Endothelial cell (in vitro differentiated cells): ENCODE measurements at places on chromosomes 11 and 22.

DNA sequence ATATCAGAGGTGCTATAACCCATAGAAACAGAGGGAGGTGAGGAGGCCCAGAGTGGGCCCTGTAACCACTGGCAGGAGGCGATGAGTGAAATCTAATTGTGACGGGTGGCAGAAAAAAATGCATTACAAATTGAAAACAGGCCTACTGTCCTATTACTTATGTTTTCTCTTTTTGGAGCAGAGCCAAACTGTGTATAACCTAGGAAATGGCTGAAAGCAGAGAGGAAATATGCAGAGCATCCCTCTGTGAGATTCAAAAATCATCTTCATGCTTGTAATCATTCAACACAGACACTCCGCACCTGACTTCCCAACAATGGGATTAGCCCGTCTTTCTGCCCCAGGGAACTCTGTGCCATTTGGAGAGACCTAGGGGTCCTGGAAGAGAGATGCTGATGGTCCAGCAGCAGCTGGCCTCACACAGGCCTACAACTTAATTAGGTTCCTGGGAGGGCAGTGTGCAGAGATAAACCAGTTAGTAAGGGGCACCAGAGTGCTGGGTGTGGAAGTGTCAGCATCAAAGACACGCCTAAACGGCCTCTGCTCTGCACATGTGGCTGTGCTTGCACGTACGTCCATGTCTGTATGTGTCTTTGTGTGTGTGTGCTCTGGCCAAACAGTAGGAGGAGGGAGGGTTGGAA is 41.8 kb downstream of the MAP6 start:
- no peaks in the 10 kb centered on the region for H3K4me1 ChIP-seq
- H3K27me3 ChIP-seq = peaks cover 2% of the 10 kb centered on the region
- no peak overlapping the region for H3K4me3 ChIP-seq
- no peak overlapping the region for H3K27ac ChIP-seq

DNA sequence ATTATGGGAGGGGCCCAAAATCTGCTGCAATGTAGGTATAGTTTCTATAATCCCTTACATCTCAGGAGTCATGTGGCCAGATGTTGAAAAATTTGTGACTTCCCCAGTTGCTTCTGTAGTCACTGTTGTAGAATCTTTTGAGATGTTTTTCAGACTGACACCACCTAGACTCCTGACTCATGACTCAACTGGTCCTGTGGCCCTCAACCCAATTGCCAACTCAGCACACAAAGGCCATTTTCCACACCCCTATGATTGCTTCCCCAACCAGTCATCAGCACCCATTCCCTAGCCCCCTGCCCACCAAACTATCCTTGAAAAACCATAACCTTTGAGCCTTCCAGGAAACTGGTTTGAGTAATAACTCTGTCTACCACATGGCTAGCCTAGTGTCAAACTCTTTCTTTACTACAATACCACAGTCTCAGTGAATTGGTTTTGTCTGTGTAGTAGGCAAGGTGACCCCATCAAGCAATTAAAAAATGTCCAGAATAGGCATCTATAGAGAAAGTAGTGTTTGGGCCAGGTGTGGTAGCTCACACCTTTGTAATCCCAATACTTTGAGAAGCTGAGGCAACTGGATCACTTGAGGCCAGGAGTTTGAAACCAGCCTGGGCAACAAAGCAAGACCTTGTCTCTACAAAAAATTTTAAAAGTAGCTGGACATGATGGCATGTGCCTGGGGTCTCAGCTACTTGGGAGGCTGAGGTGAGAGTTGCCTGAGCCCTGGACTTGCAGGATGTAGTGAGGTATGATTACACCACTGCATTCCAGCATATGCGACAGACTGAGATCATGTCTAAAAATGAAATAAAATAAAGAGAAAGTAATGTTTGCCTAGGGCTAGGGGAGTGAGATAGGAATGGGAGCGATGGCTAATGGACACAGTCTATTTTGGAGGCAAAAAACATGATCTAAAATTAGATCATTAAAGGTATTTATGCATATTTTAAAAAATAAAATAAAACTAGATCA is 24.1 kb upstream of the FEZ1 start:
- peak overlapping the region; percentile 25 for H3K4me3 ChIP-seq
- H3K27ac ChIP-seq = no peak overlapping the region
- no peaks in the 10 kb centered on the region for H3K27me3 ChIP-seq
- peaks cover 9% of the 10 kb centered on the region for H3K4me1 ChIP-seq
- no peak for DNase-seq

- no peak overlapping the region for H3K27ac ChIP-seq
- no peaks in the 10 kb centered on the region for H3K36me3 ChIP-seq
- H3K27me3 ChIP-seq = peaks cover 2% of the 10 kb centered on the region
- H3K4me1 ChIP-seq = peaks cover 20% of the 10 kb centered on the region
These were observed 27.1 kb upstream of the MRGPRX2 start for GRCh38 chr11:19087658-19088057.

DNA sequence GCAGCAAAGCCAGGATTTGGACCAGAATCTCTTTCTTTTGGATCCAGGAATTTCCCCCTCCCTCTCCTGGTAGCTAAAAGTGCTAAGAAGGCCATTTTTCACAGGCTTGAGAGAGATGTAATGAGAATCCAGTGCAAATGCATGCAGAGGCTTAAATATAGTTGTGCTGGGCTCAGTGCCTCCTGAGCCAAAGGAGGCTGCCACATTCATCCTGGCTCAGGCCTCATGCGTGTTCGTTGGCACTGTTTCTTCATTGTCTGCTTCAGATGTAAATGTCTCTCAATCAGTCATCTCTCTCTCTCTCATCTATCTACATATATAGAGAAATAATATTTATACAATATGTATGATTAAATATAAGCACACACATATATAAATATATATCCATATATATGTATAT is 83.6 kb downstream of the INSC start:
- no peak for DNase-seq
- H3K36me3 ChIP-seq = no peaks in the 10 kb centered on the region
- H3K27ac ChIP-seq = peak overlapping the region; percentile 26
- H3K4me1 ChIP-seq = peaks cover 16% of the 10 kb centered on the region

- H3K27ac ChIP-seq = no peak overlapping the region
- no peaks in the 10 kb centered on the region for H3K36me3 ChIP-seq
- H3K4me3 ChIP-seq = no peak overlapping the region
- peaks cover 7% of the 10 kb centered on the region for H3K27me3 ChIP-seq
- no peak for DNase-seq
These were observed 89.1 kb upstream of the RTL6 start for GRCh38 chr22:44586999-44587736.

GRCh38 chr11:116895048-116895757 is 57.8 kb upstream of the APOA1 start:
- H3K27me3 ChIP-seq = no peaks in the 10 kb centered on the region
- peaks cover 11% of the 10 kb centered on the region for H3K36me3 ChIP-seq
- no peak overlapping the region for H3K4me3 ChIP-seq
- H3K27ac ChIP-seq = no peak overlapping the region

- peaks cover 65% of the 10 kb centered on the region for H3K4me1 ChIP-seq
- H3K27ac ChIP-seq = peak overlapping the region; percentile 84
- peak overlapping the region; percentile 99 for H3K4me3 ChIP-seq
These were observed 2.3 kb downstream of the SHANK3 start for GRCh38 chr22:50674606-50675552.

GRCh38 chr22:37887584-37888378 is 18.3 kb upstream of the MICALL1 start:
- peaks cover 22% of the 10 kb centered on the region for H3K36me3 ChIP-seq
- H3K27ac ChIP-seq = peak overlapping the region; percentile 79
- peak; percentile 64 for DNase-seq
- peak overlapping the region; percentile 61 for H3K4me3 ChIP-seq
- no peaks in the 10 kb centered on the region for H3K27me3 ChIP-seq

DNA sequence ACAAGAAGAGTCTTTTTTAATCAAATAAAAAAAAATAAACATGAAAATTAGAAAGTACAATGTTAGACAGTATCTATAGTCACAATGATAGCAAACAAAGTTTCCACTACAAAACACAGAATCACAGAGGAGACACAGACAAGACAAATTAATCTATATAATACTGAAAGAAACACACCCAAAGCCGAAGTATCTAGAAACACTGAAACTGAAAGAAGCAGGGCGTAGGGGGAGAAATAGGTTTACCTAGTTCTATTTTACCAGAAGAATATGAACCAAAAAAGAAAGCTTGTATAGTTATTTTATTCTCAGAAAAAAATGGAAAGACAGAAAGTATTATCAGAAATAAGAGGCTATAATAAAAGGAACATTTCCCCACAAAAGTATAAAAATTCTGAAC is 27.1 kb upstream of the NUP50 start:
- H3K36me3 ChIP-seq = peaks cover 20% of the 10 kb centered on the region
- no peak overlapping the region for H3K4me3 ChIP-seq
- no peaks in the 10 kb centered on the region for H3K4me1 ChIP-seq
- H3K27me3 ChIP-seq = no peaks in the 10 kb centered on the region
